LNCaP clone FGC (cell line): ENCODE measurements at places on chromosomes 4 and X.

GRCh38 chr4:87150498-87151261 is 69.7 kb downstream of the KLHL8 start:
- DNase-seq = peak; percentile 73

- DNase-seq = no peak
Observed at GRCh38 chr4:176043838-176044588, 21.6 kb upstream of the WDR17 start.

DNA sequence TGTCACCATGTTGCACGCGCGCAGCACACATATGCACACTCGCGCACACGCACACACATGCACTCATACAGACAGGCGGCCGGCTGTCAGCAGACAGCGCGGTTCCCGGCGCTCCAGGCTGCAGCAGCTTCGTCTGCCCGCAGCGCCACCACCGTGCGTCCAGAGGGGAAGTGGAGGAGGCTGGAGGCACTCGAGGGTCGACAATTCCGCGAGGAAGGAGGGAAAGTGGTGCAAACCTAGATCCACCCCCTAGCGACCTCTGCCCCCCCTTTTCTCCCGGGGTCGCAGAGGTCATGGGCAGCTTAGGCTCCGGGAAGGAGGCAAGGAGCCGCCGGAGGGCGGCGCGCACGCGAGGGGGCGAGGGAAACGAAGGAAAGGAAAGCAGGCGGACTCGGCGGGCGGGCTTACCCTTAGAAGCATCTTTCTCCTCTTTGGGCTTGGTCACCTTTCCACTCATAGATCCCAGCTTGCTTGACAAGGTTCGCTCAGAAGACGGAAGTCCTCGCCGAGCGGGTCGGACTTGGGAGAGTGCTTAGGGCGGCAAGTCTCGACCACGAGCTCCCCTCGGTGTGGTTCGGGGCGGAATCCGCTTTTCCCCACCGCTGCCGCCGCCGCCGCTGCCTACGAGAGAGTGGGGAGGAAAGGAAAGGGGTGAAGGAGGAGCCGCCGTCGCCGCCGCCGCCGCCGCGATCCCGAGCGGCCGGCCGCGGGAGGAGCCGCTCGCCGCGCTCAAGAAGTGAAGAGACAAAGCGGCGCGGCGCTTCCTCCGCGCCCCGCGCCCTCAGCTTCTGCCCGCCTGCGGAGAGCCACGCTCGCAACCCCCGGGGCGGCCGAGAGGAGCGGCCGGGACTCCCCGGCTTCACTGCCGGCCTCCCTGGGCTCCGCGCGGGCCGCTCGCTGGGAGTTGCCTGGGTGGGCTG is 326.6 kb upstream of the F9 start:
- no peak for DNase-seq

- DNase-seq = no peak
Observed at GRCh38 chr4:152961014-152961772, 25.1 kb downstream of the FHDC1 start.

DNA sequence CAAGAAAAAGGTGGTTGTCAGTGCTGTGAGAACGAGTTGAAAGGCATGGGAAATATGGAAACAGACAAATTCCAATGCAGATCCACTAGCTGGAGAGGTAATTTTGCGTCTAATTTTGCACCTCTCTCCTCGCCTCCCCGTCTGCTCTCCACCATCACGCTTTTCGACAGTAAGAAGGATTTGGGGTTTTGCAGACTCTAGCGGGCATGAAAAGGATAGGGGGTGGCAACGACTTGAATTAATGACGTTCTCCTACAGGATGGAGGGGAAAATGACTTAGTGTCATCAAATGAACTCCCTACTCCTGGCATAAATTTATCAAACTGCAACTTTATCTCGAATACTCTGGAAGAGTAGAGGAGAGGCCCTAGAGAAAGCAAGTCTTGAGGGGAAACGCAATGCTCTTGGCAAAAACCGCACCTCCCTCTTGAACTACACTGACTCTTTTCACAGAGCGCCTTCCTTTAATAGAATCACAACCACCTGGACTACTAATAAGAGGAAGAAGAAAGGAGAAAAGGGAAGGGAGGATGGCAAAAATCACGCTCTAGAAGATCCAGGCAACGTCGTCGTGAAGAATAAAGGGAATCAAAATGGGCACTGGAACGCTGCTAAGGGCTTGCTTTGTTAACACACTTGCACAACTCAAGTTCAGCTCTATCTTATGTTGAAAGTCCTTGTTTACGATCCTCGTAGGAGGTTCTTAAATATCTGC is 871 bp upstream of the SLITRK2 start:
- no peak for DNase-seq

DNA sequence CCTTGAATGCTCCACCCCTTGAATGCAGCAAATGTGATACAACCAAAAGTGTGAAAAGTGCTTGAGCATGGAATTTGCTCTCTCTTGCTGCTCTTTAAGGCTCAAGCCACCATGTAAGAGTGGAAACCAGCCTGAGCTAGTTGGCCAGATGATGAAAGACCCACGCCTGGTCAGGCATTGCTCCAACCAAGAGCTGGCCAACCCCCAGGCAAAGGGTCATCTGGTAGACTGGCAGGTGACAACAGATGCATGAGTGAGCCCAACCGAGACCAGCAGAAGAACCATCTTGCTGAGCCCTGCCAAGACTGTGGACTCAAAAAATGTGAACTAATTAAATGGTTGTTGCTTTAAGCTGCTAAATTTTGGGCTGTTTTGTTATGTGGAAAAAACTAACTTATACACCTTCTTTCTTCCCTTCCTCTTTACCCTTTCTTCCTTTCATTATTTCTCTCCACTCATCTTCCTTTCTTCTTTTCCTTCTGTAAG is 32.7 kb downstream of the ADGRG2 start:
- no peak for DNase-seq

- DNase-seq = no peak
Observed at GRCh38 chrX:115491766-115492165, 69.2 kb upstream of the PLS3 start.

DNA sequence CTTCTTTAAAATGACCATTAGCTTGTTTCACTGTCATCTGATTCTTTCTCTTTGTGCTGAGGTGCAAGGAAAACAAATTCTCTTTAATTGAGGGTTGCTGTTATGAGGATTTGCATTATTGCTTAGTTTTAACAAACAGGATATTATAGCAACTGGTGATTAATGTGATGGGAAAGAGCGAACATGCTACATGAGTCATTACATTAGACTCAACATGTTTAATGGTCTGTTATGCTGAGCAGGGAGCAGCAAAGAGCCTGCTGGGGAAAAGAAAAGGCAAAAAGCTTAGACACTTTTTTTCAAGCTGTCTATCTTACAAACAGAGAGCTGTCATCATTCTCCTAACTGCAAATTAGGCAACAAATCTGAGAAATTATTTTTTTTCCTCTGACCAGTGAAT is 230.5 kb upstream of the LCORL start:
- no peak for DNase-seq

- DNase-seq = no peak
Observed at GRCh38 chr4:174133551-174133950, 149.9 kb downstream of the FBXO8 start.

DNA sequence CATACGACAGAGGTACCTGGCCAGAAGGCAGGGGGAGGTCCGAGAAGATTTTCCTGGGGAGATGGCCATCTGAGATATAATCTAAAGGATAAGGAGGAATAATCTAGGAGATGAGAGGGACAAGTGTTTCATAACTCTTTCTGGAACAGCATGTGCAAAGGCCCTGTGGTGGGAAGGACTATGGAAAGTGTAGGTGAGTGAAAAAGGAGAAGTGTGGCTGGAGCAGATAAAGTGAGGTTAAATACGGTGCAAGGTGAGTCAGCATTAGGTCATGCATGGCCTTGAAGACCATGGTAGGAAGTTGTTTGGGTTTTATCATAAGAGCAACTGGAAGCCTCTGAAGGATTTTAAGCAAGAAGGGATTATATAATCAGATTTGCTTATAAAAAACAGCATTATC is 34.6 kb upstream of the MTM1 start:
- no peak for DNase-seq

DNA sequence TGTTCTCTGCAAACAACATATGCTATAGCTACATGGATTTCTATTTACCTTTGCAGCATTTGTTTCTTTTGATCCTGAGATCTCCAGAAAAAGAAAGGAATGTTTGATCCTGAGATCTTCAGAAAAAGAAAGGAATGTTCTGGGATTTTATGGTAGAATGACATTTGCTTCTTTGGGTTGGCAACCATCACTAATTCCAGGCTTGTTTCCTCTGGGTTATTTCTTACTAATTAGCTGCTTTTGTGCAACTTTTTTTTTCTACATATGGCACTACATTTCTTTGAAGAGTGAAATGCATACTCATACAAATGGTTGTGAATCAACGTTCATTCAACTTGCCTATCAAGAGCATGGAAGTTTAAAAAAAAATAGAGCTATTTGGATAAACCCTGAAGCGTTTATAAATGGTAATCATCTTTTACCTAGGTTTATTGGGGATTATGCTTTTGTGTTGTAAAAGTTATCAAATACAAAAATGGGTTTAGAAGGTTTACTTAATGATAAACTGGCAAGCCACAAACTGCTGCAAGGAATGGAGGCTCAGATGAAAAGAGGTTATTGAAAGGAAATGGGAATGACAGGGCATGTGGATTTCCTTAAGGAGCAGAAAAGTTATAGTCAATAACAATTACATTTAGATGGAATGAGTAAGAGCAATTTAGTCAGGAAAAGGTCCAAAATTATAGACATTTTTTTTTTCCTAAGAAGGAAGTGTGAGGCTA is 95.6 kb upstream of the PCDH18 start:
- no peak for DNase-seq
